Stimulated activated CD8-positive, alpha-beta memory T cell treated with anti-CD3 and anti-CD28 coated beads, Interleukin-4, amount 100 ng/mL, for 4 hours (primary cell): ENCODE measurements at places on chromosomes 6 and 20.

DNA sequence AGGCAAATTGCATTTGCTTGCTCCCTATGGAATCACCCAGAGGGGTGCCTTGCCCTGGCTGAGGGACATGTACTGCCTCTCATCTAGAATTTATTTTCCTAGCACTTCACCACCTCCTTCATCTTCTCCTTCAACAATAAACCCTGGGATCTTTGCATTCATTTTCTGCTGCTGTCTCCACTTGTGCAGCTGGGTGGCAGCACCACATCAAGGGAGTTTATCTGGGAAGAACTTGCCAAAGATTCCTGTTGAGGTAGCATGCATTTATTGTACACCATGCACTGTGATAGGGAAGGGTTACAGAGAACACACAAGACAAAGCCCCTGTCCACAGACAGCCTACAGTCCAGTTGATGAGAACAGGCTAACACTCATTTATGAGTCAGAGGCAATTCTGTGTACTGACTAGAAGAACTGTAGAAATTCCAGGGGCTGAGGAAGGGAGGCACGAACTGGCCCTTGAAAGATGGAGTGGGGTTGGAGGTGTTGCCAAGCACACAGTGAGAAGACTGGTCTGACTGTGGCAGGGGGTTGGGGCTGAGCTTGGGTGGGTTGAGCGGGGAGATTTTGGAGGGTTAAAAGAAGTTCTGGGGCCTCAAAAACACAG, 17.5 kb downstream of the C20orf173 start:
- DNase-seq: no peak

DNA sequence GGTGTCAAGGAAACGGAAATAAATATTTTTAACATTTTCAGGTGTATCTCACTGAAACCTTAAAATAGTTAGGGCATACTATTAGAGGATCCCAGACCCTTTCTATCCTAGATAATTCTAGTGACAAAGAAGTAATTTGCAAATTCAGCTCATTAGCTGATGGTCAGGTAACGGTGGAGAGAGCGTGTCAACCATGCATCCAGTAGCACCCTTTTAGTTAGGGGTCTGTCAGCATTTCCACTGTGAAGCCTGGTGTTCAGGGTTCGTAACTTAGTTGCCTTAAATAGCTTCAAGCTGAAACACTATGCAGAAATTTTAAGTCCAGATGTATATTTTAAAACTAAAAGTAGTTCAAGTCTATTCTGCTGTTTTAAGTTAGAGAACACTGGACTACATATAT, 48.5 kb upstream of the SUPT3H start:
- DNase-seq: no peak

- no peak for DNase-seq
These were observed 115.8 kb upstream of the SPTLC3 start for GRCh38 chr20:12893019-12893418.

- no peak for DNase-seq
These were observed 304.1 kb upstream of the TCF21 start for GRCh38 chr6:133584823-133585222.

GRCh38 chr20:9837634-9838033, 1.2 kb downstream of the PAK5 start:
- DNase-seq: no peak

- DNase-seq: no peak
These were observed 2.2 kb downstream of the CLDN20 start for GRCh38 chr6:155265843-155266535.

GRCh38 chr6:34447386-34447785, 18.5 kb upstream of the PACSIN1 start:
- no peak for DNase-seq
